ENCODE measurements at places on chromosomes 2 and 18.

DNA sequence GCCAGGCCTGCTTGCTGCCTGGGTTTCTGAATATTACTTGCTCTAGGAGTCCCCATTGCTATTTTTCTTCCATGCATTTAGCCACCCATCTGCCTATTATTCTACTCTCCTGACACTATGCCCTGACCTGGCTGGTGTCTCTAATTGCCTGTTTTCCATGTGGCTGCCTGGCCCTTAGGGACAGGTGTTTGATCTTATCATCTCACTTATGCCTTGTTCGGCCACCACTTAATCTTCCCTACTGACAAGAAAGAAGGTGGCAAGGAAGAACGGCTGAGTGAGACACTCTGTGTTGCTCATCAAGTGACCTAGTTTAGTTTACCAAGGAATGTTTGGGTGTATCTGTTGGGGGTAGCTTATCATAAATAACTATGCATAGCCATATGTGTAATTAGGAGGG, 50.4 kb upstream of the RAPH1 start:
- no peak for DNase-seq

- no peak for DNase-seq
Observed at GRCh38 chr2:240797914-240798313, 22.1 kb downstream of the KIF1A start.

GRCh38 chr2:223554923-223555322, 47.2 kb downstream of the SCG2 start:
- no peak for DNase-seq

DNA sequence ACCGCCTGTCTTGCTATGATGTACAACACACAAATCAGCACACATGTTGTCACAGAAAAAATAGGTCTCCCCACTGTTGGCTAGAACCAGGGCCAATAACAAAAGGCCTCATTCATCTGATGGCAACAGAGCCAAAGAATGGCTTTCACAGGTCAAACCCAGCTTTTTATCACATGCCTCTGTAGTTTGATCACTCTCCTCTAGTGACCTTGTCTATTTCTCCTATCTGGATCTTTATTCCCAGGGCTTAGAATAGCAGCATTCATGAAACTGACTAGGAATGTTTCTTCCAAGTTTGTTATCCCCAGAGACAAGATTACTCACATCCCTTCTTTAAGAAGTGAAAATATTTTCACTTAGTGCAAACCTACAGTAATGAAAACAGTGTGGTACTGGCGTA, 285.8 kb upstream of the GYPC start:
- DNase-seq: no peak

DNA sequence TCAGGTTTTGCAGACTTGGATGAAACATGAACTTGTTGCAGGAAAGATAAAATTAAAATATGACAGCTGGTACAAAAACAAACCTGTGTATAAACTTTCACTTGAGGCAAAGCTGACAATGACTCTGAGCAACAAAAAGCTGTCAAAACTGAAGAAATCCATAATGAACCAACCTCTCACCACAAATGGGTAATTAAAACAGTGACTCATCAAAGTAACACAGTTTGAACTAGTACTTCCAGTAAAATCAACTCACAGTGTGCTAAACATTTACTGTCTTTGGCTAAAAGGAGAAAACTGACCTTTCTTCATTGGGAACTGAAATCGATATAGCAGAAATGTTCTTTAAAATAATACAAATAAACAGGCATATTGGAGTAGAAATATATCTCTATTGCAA, 209.7 kb downstream of the WDPCP start:
- no peak for DNase-seq

DNA sequence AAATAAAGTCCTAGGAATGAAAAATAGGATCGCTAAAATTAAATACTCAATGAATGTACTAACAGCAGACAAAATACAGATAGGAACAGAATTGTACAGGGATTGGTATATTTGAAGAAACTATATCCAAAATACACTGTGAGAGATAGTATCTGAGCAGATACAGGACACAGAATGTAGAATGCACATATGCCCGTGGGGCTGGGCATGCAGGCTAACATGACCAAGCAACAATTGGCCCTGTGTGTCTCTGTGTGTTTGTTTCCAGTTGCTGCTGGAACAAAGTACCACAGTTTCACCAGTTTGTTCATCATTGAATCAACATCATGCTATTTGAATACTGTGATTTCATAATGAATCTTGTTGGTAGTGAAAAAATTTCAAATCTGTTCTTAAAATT, 127.6 kb downstream of the PMAIP1 start:
- no peak for DNase-seq

GRCh38 chr18:63140038-63140450, 179.5 kb downstream of the BCL2 start:
- no peak for DNase-seq

DNA sequence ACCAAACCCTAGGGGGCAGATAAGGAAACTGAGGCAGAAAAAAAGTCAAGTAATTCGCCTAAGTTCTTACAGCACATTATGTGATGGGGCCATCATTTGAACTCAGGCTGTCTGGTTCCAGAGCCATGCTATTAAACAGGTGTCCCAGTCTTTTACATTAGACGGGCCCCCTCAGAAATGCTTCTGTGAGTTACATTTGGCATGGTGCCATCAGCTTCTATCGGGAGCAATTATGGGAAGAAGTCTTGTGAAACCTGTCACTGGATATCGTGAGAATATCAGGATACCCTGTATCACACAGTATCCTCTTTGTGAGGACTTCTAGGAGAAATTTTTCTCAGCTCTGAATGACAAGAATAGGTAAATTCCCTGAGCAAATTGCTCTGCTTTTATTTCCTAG, 143.7 kb upstream of the NOSTRIN start:
- DNase-seq: no peak

DNA sequence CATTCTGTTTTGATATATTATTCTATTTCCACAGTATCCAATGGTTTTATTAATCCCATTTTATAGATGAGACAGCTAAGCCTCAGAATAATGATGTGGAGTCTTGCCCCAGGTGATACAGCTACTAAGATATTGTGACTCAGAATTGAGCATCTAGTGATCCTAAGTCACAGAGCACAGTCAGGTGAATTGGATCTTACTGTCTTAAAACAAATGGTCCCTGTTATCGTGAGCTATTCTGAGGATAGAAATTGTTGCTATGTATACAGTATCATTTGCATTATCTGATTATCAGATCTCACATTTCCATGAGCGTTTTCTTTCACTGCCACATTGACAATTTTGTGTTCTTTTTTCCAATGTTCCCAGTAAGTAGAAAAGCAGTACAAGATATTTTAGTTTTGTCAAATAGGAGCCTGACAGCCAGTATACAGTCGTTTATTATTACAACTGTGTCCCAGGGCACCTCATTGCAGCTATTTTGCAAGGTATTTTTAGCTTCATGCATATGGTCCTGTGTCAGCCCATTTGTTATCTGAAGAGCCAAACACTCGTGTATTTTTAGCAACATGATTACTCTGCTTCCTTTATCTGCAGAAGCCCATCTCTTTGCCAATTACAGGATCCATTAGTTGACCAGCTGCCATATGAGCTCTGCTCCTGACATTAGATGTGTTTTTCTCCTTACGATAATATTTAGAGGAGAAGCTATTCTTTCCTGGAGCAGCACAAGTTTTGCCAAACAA, 25.1 kb upstream of the SGPP2 start:
- DNase-seq: no peak

GRCh38 chr2:168661863-168662256, 140.6 kb upstream of the NOSTRIN start:
- no peak for DNase-seq

- DNase-seq: no peak
Observed at GRCh38 chr2:42771546-42772153, 7.7 kb upstream of the OXER1 start.

DNA sequence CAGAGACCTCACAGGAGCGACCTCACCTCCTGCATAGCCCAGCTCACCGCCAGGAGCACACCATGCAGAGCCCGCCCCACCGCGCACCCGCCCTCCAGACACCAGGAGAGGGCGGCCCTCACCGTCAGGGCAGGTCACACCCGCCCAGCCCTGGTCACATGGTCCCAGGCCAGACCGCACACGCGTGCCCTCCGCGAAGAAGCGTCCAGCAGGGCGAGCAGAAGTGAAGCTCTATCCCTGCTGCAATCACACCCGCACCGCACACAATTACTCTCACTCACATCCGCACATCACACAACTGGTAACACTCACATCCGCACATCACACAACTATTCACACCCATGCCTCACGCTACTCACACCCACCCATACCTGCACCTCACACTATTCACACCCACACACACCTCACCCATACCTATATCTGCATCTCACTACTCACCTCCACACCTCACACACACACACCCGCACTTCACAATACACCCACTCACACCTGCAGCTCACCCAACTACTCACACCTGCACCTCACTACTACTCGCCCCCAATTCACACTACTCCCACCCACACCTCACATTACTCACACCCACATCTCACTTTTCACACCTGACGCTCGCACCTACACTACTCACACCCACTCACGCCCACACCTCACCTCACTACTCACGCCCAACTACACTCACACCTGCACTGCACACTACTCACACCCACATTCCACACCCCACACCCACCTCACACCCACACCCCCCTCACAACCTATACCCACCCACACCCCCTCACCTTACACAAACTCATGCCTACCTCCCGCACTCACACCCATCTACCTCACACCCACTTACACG, 242.0 kb downstream of the HDAC4 start:
- no peak for DNase-seq

DNA sequence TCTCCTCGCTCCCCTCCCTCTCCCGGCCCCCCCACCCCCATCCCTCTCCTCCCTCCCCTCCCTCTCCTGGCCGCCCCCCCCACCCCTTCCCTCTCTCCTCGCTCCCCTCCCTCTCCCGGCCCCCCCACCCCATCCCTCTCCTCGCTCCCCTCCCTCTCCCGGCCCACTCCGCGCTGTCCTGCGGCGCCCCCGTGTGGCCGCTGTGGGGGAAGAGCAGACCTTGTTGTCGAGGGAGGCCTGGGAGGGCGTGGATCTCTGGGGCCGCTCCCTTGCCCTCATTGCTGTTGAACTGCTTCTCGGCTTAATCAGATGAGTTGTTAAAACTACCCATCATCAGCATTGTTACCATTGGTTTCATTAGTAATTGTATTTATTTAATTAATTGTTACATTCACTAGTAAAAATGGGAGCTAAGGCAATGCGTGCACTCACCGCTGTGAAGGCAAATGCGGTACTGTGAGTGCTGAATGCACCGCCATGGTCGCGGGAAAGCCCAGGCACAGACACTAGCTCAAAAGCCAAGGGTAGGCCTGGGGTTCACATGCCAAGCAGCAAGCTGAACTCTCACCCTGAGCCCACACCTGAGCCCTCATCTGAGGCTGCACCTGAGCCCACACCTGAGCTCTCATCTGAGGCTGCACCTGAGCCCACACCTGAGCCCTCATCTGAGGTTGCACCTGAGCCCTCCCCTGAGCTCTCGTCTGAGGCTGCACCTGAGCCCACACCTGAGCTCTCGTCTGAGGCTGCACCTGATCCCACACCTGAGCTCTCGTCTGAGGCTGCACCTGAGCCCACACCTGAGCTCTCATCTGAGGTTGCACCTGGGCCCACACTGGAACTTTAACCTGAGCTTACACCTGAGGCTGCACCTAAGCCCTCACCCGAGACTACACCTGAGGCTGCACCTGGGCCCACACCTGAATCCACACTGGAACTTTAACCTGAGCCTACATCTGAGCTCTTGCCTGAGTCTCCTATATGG, 8.8 kb downstream of the RTP5 start:
- DNase-seq: peak; percentile 75

DNA sequence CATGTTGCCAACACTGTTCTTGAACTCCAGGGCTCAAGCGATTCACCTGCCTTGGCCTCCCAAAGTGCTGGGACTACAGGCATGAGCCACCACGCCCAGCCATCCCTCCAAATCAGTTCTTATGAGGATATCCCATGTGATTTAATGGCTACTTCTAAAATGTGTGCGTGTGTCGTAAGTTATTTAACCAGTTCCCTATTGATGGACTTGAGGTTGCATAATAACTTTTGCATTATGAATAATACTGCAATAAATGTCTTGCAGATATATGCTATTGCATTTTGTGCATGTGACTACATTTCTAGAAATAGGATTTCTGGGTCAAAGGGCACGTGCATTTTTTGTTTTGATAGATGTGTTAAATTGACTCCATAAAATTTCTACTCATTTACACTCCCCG, 19.0 kb downstream of the DIPK1C start:
- DNase-seq: no peak
